ENCODE measurements at places on chromosomes 3 and 15. TPM values are rescaled to one million over a fixed set of nuclear protein-coding genes. Genes with fewer than 3 reads are reported as not detected.

MAPK6 gene
- total RNA-seq: 17.5 TPM

C2CD4A gene
- total RNA-seq: 0.31 TPM

GOLGA6C gene
- not detected for total RNA-seq

CFAP161 gene
- total RNA-seq: 0.57 TPM

GTF2E1 gene
- 21.0 TPM for total RNA-seq

FSTL1 gene
- 343 TPM for total RNA-seq

WDR93 gene
- total RNA-seq: not detected

SLC12A1 gene
- total RNA-seq: not detected

KBTBD12 gene
- 2.2 TPM for total RNA-seq

BLM gene
- 2.8 TPM for total RNA-seq

FOXB1 gene
- not detected for total RNA-seq

MORC1 gene
- not detected for total RNA-seq

GPR149 gene
- total RNA-seq: not detected

AGBL1 gene
- total RNA-seq: not detected

C3orf52 gene
- 2.3 TPM for total RNA-seq

SEMA3B gene
- total RNA-seq: 29.1 TPM

ARID3B gene
- total RNA-seq: 2.9 TPM

SLC28A2 gene
- not detected for total RNA-seq

TMCO5A gene
- not detected for total RNA-seq

HACD2 gene
- 21.3 TPM for total RNA-seq

ABHD10 gene
- 13.9 TPM for total RNA-seq

LRRC15 gene
- total RNA-seq: 0.42 TPM

VIPR1 gene
- 3.8 TPM for total RNA-seq

MGLL gene
- total RNA-seq: 39.2 TPM

ZCWPW2 gene
- 1.1 TPM for total RNA-seq

MYRIP gene
- 3.8 TPM for total RNA-seq

UNC13C gene
- total RNA-seq: 13.9 TPM

All from gastroesophageal sphincter (tissue), 4 donors.